AG04449 (cell line): ENCODE measurements at places on chromosomes 1 and 21.

DNA sequence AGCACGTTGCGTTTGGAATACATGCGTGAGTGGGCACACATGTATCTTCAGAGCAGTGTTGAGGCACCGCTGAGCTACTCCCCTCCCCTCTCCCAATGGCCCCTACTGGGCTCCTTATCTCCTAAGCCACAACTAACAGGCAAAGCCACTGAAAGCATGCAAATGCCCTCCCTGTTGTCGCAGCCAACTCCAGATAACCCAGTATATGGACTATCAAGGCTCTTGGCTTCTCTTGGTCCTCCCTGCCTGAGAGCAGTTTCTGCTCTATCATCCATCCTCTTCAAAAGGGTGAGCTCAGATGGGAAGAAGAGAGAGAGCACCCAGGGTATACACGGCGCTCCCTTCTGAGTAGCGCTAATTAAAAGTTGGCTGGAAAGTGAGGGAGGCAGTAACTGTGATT, 58.5 kb upstream of the CNTN2 start:
- DNase-seq: no peak

DNA sequence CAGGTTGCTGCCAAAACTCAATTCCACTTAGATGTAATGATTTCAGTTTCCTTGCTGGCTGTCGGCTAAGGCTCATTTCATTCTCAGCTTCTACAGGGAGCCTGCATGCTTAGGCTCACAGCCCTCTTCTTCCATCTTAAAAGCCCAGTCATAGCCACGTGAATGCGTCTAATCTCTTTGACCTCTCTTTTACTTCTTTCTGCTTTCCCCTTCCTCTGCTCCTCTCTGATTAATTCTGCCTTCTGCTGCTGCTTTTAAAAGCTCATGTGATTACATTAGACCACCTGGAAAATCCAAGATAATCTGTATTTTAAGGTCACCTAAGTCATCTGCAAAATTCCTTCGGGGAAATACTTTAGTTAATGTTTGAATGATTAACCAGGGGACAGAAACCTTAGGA, 812.8 kb upstream of the BRINP3 start:
- no peak for DNase-seq

- DNase-seq: no peak
Observed at GRCh38 chr1:81254560-81254959, 546.2 kb upstream of the ADGRL2 start.

DNA sequence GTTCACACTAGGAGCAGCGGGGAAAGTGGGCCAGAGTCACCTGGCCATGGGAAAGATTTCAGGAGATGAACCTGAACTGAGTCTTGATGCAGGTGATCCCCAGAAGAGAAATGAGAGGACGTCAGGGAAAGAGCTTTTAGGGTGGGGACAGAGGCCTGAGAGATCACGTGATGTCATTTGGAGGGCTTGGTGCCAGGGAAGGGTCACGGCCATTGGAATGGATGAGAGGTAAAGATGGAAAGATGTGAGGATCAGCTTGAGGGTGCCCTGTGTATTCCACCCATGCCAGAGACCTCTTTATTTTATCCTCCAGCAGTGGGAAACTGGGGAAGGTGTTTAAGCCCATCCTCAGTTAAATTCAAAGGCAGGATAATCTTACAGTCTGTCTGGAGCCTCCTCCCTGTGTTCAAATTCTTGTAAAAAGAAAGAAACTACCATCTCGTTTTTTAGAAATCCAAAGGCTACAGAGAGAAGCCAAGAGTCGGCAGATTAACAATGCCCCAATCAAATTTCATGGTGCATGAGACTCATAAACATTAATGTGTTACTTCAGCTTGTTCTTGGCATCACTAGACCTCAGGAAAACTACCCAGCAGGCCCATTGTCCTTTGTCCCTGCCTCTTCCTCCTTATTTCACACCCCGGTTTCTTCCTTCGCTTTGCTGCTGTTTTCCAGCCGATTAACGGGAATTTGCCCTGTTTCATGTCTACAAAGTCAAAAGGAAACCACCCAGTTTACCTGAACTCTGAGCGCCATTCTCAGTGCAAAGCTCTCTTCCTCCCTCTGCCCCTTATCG, 93.1 kb upstream of the LRRC8D start:
- no peak for DNase-seq

GRCh38 chr21:22842875-22843274, 1844.7 kb downstream of the NCAM2 start:
- no peak for DNase-seq

DNA sequence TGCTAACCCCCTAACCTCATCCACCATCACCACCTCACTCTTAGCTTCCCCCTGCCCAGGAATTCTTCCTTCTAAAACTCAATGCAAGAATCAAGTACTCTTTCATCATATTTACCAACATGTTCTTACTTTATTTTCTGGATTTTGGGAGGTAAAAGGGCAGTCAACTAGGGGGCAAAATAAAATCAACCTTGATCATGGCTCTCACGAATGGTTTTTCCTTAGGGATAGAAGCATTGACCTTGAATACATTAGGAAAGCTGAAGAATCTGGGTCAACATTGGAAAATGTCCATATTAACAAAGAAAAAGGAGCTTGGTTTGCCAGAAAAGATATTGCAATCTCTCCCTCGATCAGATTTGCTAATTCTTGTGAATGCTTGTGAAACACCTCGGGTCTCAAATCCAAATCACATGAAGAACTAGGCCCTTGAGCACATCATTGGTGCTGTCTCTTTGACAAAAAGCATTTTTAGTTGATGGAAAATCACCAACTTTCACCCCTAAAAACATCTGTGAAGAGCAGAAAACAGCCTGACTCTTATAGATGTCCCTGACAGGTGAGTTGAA, 58.9 kb downstream of the ZC3H11B start:
- no peak for DNase-seq

DNA sequence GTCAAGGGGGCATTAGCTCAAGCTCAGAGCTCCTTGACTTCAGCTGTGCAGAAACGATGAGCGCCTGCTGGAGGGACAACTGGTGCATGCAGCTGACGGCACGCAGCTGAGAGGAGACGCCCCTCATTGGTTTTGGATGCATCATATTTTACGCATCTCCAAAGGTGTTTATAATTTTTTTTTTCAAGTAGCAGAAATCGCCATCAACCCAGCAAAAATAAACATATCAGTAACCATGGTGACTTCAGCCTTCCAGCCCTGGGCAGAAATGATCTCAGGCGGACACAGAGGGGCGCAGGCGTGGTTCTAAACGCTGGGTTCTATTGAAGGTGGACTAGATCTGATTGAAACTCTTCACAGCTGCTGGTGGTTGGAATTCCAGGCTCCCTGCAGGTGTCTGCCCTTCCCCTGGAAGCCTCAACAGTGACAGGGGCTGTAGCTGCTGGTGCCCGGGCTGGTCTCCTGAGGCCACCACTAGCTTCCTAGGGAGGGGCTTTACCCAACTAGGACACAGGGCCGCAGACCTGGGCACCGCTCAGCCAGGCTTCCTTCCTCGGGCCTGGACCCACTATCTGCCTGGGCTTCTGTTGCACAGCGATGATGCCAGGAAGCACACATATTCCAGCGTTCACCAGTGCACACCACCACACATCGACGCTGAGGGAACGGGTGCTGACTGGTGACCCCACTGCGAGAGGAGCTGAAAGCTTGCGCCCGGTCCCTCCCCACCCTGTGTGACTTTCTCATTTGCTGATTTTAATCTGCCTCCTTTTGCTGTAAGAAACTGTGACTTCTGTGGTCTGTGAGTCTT, 63.7 kb upstream of the ABCG1 start:
- no peak for DNase-seq

DNA sequence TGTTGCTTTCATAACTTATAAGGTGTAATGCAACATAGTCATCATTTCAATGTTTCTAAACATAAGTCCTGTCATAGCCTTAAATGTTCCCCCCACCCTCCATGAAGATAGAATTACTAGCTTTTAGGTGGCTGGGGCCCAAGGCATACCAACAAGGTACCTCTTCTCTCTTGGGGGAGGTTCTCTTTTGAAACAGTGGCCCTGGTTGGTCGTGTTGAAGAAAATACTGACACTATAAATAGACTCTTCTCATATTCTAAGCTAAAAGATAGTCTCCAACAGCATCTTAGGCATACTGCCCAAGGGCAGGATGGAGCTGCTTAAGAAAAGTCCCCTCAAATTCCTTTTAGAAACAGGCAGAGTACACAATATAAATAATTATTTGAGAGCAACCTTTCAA, 255.0 kb downstream of the FAF1 start:
- DNase-seq: no peak

DNA sequence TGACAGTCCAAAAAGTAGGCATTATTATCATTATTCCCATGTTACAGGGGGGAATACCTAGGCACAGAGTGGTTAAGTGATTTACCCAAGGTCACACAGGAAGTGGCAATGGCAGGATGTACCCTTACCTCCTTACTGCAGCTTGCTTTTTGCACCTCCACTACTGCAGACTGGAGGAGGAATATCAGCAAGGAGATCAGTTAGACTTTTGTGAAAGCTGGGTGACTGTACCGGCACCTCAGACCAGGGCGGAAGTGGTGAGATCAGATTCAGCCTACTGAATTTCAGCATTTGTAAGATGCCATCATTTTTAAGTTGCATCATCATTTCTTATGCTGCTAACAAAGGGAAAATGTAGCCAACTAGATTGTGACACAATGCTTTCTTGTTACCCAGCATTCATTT, 4.5 kb downstream of the ADARB1 start:
- DNase-seq: no peak

- no peak for DNase-seq
Observed at GRCh38 chr1:157415661-157416060, 136.7 kb downstream of the FCRL5 start.

- DNase-seq: no peak
Observed at GRCh38 chr1:211893260-211893659, 62.7 kb upstream of the LPGAT1 start.

- no peak for DNase-seq
Observed at GRCh38 chr1:196684476-196684875, 32.6 kb downstream of the CFH start.

DNA sequence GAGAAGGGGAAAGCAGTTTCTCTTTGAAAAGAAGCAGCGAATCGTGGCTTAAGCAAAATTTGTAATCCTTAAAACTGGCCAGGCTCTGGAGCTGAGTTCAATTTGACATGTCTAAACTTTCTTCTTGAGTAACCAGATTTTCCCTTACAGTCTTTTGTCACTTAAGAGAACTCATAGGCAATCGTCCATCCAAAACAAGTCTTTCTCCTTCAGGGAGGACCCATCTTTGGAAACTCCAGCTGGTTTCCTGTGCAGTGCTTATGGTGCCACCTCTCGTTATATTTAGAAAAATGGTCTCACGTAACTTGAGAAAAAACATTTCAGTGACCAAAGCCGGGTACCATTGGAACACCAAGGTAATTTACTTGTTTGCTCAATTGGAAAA, 1.8 kb upstream of the PTTG1IP start:
- DNase-seq: no peak
